Fibroblast of skin of left biceps (primary cell): ENCODE measurements at places on chromosomes 6 and 20.

DNA sequence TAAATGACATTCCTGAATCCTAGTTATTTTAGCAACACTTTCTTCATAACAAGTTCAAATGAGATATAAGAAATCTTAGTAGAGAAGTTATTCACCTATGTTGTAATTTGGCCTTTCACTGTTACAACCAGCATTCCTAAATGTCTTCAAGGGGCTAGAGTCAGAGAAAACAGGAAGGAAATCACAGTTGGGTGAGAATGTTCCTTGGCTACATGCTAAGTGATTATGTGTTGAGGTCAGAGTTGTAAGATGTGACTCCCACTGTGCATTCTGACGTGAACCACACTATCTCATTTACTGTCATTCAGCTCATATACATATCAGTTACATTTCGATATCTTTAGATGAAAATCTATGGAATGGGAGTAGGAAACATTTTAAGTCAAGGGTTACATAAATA, 51.0 kb upstream of the MLIP start:
- DNase-seq: peak; percentile 47

DNA sequence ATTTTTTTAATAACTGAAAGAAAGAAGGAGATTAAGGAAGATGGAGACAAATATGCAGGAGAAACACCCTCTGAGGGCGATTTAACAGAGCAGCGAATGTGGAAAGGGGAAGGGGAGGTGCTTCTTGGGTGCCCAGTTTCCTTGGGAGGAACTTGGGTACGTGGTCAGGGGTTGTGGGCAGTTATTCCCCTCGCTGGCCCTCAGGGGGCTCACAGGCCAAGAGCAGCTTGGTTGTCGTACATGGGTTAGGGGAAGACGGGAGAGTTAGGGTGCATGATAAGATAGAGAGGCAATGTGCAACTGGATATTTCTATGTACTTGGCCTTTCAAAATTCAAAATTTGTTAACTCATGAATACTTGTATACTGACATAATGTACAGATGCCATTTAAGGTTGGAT, 7.0 kb upstream of the TUBB2A start:
- DNase-seq: no peak

GRCh38 chr6:42530751-42531150, 33.1 kb upstream of the UBR2 start:
- DNase-seq: no peak

DNA sequence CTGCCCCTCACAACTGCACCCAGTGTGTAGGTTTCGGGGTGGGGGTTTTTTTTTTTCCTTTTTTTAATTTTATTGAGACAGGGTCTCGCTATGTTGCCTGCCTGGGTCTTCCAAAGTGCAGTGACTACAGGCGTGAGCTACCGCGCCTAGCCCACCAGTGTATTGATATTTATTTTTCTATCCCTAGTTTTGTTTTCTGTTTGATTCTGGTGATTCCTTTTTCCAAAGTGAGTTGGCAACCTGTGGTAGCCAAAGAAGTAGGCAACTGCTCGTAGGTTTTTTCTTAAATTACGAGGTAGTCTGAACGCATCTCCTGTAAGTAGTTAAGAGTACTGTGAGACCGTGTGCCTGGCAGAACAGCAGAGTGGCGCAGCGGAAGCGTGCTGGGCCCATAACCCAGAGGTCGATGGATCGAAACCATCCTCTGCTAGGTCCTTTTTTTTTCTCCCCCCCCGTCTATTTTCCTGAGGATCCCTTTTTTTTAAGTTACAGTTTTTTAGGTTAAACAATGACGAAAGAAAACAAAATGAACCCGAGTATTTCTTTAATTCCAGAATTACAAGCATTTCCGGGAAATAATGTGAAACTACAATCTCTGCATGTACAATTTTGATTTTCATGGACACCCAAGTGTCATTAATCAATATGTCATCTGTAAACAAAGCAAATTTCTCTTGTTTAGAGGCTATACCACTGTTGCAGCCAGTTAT, 78.7 kb upstream of the BTN3A2 start:
- no peak for DNase-seq

GRCh38 chr6:33763483-33763882, 16.8 kb upstream of the IP6K3 start:
- DNase-seq: no peak

GRCh38 chr6:107345393-107345792, 114.0 kb downstream of the PDSS2 start:
- no peak for DNase-seq

GRCh38 chr6:69802995-69803394, 6.2 kb upstream of the LMBRD1 start:
- no peak for DNase-seq

DNA sequence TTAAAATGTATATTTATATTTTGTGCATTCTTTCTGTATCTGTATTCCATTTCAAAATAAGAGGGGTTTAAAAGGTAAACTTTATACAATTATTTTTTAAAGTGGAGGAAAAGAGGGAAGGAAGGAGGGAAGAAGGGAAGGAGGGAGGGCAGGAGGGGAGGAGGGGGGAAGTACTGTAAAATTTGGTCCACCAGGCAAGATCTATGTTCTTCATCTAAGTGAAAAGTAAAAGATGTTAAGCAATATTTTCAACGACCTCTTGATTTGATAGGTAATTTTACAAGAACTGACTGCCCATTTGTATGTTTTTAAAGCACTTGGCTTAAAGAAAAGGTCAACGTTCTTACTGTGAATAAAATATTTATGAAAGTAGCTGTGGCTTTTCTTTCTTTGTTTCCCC, 29.8 kb upstream of the PCSK2 start:
- DNase-seq: no peak
